ENCODE measurements at places on chromosomes 7 and 10. TPM values are rescaled to one million over a fixed set of nuclear protein-coding genes. Genes with fewer than 3 reads are reported as not detected.

Gene ITGA8
- polyA plus RNA-seq: not detected

- DNase-seq: peak; percentile 51
Observed at GRCh38 chr7:114819616-114820362, 102.1 kb upstream of the MDFIC start.

DNA sequence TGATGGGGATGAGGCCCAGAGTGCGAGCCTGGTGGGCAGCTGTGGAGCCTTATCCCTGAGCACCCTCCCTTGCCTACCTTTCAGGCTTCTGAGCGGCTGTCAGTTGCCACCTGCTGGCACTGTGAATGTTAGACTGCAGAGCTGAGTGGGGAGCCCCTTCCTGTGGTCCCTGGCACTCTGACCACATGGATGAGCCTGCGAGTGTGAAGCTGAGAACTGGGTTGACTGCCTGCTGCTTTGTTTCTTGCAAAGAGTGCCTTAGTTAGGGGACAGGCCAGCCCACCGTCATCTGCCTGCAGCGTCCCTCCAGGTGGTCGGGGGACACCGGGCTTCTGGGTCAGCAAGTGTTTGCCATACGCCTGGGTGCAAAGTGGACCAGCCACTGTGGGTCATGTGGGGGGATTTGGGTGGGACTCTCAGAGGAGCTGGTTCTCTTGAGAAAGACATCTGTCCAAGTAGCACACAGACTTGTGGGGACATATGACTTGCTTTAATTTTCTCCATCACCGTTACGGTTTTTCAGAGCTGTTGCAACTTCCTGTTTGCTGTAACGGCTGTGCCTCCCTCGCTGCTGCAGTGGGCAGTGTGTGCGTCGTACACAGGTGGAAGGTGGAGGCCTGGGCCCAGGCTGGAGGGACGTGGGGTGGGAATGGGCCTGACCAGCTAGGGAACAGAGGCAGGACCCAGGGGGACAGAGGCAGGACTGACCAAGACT lies 13.7 kb downstream of the INPP5A start:
- DNase-seq: no peak

GRCh38 chr10:108574233-108574632 lies 1349.1 kb downstream of the XPNPEP1 start:
- no peak for DNase-seq

- no peak for DNase-seq
Observed at GRCh38 chr10:30430544-30431298, 3.3 kb upstream of the MAP3K8 start.

Gene GNAT3
- 0.19 TPM for polyA plus RNA-seq

DNA sequence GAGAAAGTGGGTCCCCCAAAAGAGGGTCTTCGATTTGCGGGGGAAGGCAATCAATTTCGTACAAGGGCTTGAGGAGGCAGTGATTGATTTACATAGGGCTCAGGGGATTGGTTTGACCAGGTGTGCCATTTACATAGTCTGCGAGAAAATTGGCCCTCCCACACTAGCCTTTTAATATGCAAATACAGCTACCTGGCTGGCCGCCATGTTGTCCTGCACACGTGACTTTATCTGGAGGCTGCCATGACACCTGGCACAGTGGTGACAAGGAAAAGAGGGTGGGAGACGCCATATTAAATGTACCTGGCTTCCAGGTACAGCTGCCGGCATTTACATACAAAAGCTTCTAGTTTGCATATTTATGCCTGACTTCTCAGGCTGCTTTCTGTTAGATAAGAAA lies 1577.2 kb upstream of the LRRTM3 start:
- no peak for DNase-seq

- DNase-seq: peak; percentile 31
Observed at GRCh38 chr10:6956562-6956961, 376.5 kb upstream of the PRKCQ start.

- DNase-seq: peak; percentile 66
Observed at GRCh38 chr7:51430480-51431086, 114.0 kb upstream of the COBL start.

- no peak for DNase-seq
Observed at GRCh38 chr7:128132426-128133069, 101.3 kb upstream of the LRRC4 start.

GRCh38 chr7:24863626-24864025 lies 106.4 kb upstream of the GSDME start:
- no peak for DNase-seq

Gene CYP3A4
- 0.12 TPM for polyA plus RNA-seq

Gene CYP2C18
- not detected for polyA plus RNA-seq

GRCh38 chr7:106480616-106481031 lies 180.3 kb downstream of the CCDC71L start:
- no peak for DNase-seq

DNA sequence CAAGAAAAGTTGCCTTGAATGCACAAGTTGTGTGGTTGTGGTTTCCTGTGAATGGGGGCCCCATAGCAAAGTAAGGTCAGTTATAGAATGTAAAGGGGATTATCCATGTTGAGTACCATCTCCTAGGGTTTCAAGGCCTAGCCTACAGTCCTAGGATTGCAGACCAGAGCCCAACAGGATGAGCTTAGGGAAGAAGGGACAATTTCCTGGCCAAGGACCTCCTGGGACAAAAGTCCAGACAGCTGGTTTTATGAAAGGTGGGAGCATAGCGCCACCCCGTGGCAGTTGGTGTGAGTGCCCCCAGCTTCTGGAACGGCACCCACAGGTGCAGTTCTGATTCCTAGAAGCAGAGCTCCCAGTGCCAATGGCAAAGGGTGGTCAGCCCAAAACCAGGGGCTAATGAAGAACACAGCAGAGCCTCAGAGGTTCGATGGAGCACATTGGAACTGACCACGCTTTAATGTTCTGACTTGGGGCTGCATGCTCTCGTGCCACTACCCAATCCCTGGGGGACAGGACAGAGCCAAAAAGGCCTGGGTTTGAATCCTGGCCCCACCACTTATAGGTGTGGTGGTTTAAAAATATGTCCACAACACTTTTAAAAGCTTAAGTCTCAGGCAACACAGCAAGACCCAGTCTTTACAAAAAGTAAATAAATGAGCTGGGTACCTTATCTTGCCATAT lies 25.8 kb upstream of the TMEM120A start:
- peak; percentile 78 for DNase-seq

DNA sequence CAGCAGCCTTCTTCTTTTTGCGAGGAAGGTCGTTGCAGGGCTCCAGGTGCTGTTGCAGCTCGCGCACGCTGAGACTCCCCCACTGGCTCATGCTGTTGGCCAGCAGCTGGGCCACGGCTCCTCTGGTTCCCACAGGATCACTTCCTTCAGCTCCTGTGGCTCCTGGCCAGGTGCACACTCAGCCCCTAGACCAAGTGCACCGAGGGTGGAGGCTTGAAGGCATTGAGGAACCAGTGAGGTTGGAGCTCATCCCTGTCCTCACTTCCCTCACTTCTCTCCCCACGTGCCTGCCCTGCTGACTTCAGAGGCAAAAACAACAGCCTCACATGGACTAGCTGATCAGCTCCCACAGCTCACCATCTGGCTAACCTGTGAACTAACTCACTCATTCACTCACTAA lies 46.2 kb upstream of the ADRB1 start:
- DNase-seq: no peak

GRCh38 chr7:134290286-134290685 lies 26.4 kb downstream of the SLC35B4 start:
- no peak for DNase-seq

GRCh38 chr7:129127601-129128000 lies 16.9 kb upstream of the TSPAN33 start:
- DNase-seq: no peak

DNA sequence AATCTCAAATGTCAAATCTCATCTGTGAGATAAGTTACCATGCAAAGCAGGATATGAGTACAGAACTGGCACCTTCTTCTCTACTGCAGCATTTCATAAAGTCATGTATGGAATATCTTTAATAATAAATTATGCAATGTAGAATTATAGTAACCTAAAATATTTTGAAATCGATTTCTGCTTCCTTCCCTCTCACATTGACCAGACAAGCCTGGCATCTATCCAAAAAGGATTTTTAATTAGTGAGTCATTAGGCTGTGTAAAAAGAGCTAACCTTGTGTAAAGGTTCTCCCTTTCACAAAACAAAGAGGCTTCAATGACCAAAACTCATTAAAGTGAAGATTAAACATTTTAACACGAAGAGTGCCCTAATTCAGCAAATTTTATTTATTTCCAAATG lies 48.8 kb upstream of the EXOC6 start:
- no peak for DNase-seq

- DNase-seq: no peak
Observed at GRCh38 chr10:97771055-97771891, 526 bp downstream of the SFRP5 start.

GRCh38 chr10:124677749-124678556 lies 66.2 kb downstream of the FAM53B start:
- no peak for DNase-seq

Gene P4HA1
- polyA plus RNA-seq: 86.2 TPM

Gene CFAP70
- 1.4 TPM for polyA plus RNA-seq

- DNase-seq: no peak
Observed at GRCh38 chr10:9868499-9868898, 1149.2 kb upstream of the CELF2 start.

- DNase-seq: no peak
Observed at GRCh38 chr7:124250297-124251034, 217.6 kb upstream of the TMEM229A start.

DNA sequence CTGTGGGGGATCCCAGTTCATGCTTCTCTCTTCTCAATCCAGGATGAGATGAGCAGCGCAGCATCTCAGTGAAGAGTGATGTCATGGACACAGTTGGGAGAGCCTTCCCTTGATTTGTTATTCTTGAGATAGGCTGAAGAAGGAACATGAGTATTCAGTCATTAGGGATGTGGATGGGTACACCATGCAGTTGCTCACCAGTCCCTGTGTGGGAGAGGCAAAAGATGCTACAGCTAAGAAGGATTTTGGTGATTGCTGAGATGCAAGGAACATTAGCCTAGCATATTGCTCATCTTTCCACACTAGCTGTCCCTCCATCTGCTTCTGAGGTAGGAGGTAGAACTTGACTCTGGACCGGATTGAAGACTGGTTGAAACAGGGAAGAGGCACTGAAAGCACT lies 179.6 kb downstream of the GALNT17 start:
- DNase-seq: no peak

GRCh38 chr10:76675951-76676587 lies 961.5 kb downstream of the KCNMA1 start:
- DNase-seq: peak; percentile 59

DNA sequence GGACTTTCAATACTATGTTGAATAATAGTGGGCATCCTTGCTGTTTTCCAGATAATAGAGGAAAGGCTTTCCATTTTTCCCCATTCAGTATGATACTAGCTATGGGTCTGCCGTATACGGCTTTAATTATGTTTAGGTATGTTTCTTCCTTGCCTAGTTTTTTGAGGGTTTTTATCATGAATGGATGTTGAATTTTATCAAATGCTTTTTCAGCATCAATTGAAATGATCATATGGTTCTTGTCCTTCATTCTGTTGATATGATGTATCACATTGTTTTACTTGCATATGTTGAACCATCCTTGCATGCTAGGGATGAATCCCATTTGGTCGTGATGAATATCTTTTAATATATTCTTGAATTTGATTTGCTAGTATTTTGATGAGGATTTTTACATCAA lies 9.2 kb upstream of the RP9 start:
- DNase-seq: no peak

Gene TNKS2
- polyA plus RNA-seq: 44.8 TPM

Gene CRPPA
- not detected for polyA plus RNA-seq

- DNase-seq: no peak
Observed at GRCh38 chr10:72925951-72926465, 28.6 kb downstream of the PLA2G12B start.

Gene DNAJC30
- polyA plus RNA-seq: 6.6 TPM

Gene AFAP1L2
- not detected for polyA plus RNA-seq

DNA sequence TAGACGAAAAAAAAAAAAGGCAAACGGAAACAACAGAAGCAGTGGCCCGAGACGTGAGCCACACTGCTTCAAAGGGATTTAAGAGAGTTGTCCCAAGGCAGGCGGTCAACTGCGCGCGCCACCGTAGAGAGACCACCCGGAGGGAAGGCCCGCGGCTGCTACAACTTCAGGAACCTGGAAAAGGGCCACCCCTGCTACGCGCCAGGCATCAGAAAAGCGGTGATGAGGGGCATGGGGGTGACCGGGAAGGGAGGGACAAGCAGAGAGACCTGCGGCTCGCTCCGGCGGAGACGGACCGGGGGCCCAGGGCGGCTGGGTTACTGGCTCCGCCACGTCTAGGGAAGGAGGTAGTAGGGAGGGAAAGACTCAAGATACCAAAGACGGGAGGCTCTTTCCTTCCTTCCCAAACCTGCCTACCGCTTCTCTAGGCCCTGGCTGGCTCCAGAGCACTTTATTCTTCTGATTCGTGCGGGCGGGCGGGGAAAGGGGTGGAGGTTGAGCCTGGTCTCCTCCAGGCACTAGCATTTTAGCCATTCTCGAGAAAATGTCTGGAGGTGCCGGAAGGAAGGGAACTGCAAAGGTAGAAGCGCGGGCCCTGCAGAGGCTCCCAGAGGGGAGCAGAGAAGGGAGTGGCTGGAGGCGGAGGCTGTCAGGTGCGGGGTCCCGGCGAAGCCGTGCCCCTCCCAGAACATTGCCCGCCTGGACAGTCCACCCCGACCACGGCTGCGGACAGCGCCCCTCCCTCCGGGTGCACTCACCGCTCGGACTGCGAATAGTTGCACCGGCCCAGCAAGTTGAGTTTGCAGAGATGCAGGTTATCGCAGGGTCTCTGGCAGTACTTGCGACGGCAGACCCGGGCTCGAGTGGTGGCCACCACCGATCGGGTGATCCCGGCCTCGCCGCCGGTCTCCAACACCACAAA lies 993 bp downstream of the ZC3HAV1 start:
- DNase-seq: peak; percentile 45

Gene CDH23
- polyA plus RNA-seq: 3.6 TPM

DNA sequence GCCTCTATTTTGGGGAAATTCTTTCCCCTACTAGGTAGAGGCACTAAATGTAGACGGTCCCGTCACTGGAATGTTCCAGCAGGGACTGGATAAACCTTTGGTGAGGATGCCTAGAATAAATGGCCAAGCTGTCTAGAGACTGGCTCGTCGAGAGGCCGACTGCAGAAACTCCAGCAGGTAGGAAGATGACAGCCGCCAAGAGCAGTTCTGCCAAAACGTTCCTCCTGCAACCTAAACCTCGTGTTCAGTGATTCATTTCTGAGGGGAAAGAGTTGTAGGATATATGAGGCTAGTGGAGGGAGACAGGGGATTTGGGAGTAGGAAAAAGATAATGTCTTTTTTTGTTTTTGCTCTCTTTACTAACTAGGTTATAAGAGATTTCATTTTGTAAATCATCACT lies 184.7 kb upstream of the GDF10 start:
- DNase-seq: no peak

- DNase-seq: no peak
Observed at GRCh38 chr10:98330987-98331386, 63.0 kb upstream of the LOXL4 start.

DNA sequence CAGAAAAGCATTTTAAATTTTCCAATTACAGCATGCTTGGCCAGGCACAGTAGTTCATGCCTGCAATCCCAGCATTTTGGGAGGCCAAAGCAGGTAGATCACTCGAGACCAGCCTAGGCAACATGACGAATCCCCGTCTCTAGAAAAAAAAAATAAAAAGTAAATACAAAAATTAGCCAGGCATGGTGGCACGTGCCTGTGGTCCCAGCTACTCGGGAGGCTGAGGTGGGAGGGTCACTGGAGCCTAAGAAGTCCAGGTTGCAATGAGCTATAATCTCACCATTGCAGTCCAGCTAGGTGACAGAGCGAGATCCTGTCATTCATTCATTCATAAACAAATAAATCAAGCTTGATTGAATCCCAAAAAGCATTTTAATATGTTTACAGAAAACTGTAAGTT lies 234.9 kb downstream of the PARD3 start:
- DNase-seq: no peak

Gene AGAP5
- 22.3 TPM for polyA plus RNA-seq

GRCh38 chr7:5602734-5603133 lies 178.7 kb downstream of the RNF216 start:
- no peak for DNase-seq

GRCh38 chr10:131177431-131178327 lies 133.8 kb downstream of the TCERG1L start:
- peak; percentile 51 for DNase-seq

Gene ACSM6
- 0.11 TPM for polyA plus RNA-seq

Data from muscle of arm (tissue), 14 donors.